ENCODE measurements at places on chromosomes 4 and X.

GRCh38 chr4:176400816-176401461 is 81.2 kb downstream of the SPCS3 start:
- DNase-seq = no peak

- DNase-seq = no peak
Measured at GRCh38 chrX:22963196-22963595, 36.6 kb upstream of the DDX53 start.

GRCh38 chrX:46184749-46185148 is 360.5 kb downstream of the ZNF674 start:
- no peak for DNase-seq

- no peak for DNase-seq
Measured at GRCh38 chr4:171221181-171221580, 592.0 kb upstream of the GALNTL6 start.

DNA sequence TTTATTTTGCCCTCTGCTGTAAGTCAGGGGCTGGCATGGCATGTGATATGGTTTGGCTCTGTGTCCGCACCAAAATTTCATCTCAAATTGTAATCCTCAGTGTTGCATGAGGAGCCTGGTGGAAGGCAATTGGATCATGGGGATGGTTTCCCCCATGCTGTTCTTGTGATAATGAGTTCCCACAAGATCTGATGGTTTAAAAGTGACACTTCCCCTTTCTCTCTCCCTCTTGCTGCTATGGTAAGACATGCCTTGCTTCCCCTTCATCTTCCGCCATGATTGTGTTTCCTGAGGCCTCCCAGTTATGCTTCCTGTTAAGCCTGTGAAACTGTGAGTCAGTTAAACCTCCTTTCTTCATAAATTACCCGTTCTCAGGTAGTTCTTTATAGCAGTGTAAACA is 72.0 kb upstream of the MSX1 start:
- no peak for DNase-seq

- no peak for DNase-seq
Measured at GRCh38 chr4:115366390-115366789, 253.0 kb upstream of the NDST4 start.

DNA sequence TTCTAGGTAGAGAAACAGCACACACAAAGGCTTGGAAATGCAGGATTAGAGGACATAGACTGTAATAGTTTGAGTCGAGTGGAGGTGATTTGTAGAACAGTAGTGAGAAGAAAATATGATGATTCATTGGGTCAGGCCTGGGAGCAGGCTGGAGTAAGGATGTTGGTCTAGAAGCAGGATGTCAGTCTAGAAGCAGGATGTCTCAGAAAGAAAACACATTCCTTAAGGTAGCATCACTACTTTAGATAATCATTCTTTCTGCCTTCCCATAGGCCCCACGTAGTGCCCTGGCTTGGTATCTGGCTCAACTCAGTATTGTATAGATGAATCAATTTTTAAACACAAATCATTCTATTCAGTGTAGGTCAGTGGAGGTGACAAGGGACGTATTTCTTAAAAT is 11.2 kb upstream of the DACH2 start:
- no peak for DNase-seq

GRCh38 chr4:3246458-3247398 is 2.2 kb upstream of the MSANTD1 start:
- DNase-seq = no peak

DNA sequence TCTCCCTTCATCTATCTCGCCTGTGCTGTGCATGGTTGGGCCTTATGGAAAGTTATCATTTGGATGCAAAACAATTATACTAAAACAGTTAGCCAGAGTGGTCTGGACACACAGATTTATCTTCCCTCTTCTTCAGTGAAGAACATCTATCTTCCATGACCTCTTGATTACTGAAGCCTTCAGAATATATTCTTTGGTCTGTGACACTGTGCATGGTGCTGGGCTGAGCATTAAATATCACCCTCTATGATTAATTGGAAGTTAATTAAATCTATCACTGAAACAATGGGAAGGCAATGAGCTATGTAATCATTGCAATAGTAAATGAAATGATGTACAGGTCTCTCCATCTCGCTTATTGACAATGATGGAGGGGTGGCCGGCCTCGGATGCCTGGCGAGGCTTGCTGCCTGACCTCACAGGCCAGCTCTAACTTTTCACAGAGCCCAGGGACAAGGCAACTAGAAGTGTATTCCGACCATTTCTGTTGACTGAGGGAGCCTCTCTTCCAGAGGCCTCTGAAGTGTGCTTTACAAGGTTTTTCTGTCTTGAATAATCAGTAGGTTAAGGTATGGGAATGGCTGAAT is 186.6 kb downstream of the NKX6-1 start:
- DNase-seq = no peak

DNA sequence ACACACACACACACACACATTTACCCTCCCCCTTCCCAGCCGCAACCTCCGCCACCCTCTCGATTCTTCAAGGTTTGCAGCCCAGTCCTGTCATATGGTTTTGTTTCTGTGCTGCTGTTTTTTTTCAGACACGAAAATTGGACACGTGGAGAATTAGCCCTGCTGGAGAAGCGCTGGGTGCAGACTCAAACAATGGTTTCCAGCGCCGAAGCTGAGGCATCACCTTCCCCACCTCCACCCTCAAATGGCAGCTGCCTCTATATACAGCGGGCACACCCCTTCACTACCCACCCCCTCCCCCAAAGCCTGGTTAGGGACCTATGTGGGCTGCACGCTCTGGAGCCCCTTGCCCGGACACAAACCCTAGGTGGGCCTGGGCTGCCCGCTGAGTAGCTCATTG is 87.9 kb downstream of the BCOR start:
- DNase-seq = no peak

- DNase-seq = no peak
Measured at GRCh38 chrX:139831675-139832456, 101.0 kb downstream of the ATP11C start.

- DNase-seq = no peak
Measured at GRCh38 chr4:132592340-132592739, 556.8 kb upstream of the PCDH10 start.

GRCh38 chr4:108175966-108176365 is 7.2 kb upstream of the LEF1 start:
- no peak for DNase-seq

DNA sequence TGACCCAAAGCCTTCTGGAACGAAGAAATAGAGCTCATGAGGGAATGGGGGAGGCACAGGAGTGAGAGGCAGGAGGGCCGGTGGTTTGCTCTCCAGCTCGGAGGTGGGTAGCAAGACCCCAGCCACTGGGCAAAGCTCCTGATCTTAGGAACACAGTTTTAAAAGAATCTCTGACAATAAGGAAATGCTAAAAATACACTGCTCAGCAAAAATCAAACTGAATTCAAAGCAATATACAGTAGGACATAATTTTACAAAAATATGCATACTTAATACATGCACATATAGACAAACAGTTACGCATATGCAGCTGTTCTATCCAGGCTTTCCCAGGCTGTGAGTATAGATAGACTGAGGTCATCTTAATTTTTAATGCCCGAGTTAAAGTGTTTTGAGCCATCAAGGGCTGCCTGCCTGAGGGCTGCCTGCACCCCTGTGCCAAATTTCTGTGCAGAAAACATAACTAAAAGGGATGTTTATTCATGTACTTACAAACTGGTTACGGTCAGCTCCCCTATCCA is 6.9 kb downstream of the GPR50 start:
- DNase-seq = no peak

DNA sequence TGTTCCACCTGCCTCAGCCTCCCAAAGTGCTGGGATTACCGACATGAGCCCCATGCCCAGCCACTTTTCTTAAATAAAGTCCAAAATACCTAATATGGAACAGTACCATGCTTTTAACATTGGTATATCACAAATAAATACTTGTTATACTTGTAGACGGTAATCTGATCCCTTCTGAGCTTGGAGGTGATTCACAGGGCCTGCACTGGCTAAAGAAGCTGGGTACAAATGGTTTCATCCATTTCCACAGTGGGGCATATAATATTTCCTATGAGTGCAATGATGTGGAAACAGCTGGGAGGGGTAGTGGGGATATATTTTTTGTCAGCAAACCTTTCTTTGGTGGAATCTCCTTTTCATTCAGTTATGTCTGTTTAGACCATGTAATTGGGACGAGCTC is 35.8 kb downstream of the PLK4 start:
- DNase-seq = no peak

GRCh38 chr4:26021417-26022345 is 107.7 kb downstream of the SMIM20 start:
- no peak for DNase-seq
